ENCODE measurements at places on chromosomes 1 and 21.

DNA sequence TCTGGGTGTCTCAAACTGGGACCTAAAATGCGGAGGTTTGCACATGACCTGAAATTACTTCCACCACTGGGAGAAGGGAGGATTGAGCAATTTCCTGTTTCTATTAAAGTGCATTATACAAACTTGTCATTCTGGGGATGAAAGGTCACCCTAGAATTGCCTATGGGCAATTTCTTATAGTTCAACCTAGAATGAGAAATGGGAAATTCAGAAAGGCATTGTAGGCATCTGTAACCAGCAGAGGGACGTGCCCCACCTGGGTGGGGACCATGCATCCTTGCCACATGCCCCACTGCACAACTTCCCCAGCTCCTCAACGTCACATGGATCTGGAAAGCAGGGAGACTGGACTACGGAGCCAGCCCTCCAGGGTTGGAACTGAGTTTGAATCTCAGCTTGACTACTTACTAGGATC, 47.0 kb downstream of the MRPL39 start:
- no peak for DNase-seq

DNA sequence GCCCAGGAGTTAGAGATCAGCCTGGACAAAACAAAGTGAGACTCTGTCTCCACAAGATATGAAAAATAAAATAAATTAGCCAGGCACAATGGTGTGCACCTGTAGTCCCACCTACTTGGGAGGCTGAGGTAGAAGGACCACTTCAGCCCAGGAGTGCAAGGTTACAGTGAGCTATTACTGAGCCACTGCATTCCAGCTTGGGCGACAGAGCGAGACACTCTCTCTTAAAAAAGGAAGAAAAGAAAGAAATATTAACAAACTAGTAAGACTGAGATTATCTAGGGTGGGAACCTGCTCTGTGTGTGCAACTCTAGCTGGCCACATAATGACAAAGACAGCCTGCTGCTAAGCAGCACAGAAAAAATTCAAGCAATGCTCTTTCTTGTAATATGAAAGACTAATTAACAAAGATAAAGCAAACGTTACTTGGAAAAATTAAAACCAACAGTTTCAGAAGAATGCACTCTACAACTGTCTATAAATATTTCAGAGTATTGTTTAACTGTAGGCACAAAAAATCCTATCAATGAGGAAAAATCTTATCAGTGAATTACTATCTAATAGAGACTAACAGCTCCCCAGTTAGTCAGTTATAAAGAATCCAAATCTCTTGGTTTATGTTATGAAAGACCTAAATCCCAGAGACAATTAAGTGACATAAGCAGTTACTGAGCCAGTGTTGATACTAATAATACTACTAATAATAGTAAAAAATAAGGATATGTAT, 74.5 kb downstream of the ENAH start:
- no peak for DNase-seq

DNA sequence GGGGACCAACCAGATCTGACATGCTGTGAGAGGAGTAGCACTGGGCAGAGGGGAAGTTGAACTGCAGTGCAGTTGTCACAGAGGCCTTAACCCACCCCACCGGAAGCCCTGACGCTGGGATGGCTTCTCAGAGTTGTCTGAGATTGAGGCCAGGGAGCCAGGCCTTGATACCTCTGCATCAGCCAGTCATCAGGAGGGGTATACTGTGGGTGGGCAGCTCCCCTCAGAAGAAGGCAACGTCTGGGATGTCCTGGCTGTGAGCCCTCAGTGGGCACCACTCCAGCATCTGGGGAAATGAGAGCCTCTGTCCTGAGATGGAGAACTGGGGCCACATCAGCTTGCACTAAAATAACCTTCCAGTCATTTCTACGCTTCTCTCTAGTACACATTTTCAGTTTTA, 47.9 kb upstream of the BCAR3 start:
- no peak for DNase-seq

- no peak for DNase-seq
Measured at GRCh38 chr1:197467881-197468280, 199.8 kb downstream of the CRB1 start.

- DNase-seq = no peak
Measured at GRCh38 chr1:176843352-176844297, 320.9 kb downstream of the ASTN1 start.

- DNase-seq = no peak
Measured at GRCh38 chr1:213820362-213821149, 167.2 kb upstream of the PROX1 start.

DNA sequence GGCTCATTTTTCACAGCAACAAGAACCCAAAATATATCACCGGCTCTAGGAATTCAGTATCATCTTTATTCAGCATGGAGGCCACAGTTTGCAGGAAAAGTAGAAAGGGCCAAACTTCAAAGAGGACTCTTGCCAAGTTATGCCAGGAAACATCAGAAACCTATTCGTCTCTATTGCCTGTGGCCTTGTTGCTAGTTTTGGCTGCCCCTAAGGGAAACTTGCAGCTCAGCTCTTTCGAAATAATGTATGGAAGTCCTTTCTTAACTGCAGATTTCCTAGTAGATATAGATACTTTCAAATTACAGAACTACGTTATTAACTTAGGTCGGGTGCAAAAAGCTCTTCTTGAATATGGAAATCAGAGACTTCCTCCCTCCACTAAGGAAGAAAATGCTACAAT, 4.2 kb upstream of the NENF start:
- DNase-seq = no peak

- DNase-seq = no peak
Measured at GRCh38 chr1:67586596-67586995, 98.4 kb upstream of the GADD45A start.

DNA sequence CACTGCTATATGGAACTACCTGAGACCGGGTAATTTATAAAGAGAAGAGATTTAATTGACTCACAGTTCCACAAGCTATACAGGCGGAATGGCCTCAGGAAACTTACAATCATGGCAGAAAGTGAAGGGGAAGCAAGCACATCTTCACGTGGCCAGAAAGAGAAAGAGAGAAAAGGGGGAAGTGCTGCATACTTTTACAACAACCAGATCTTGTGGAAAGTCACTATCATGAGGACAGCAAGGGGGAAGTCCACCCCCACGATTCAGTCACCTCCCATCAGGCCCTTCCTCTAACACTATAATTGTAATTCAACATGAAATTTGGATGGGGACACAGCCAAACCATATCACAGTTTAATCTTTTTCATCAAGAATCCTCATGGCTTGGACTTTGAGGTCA, 339.2 kb upstream of the AJAP1 start:
- DNase-seq = no peak

GRCh38 chr1:9869831-9870251, 40.2 kb downstream of the CTNNBIP1 start:
- no peak for DNase-seq

DNA sequence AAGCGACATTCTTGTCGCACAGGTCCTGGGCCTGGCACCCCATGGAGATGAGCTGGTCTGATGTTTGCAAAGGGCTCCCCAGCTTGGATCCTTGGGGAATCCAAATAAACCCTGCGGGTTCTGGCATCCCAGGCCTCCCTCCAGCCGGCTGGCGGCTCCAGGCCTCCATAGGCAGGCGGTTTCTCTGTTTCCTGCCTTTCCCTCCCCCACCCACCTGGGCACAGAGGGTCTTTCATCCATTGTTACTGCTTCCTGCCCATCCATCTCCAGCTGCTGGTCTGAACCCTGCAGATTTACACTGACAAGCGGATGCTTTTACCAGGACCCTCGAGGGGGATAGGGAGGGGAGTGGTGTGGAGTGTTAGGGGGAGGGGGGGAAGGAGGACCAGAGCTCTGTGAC, 39.1 kb upstream of the ID3 start:
- DNase-seq = no peak

GRCh38 chr1:158013840-158014730, 20.6 kb downstream of the KIRREL1 start:
- DNase-seq = no peak

- no peak for DNase-seq
Measured at GRCh38 chr21:46126309-46127238, 28.7 kb downstream of the COL6A2 start.

- no peak for DNase-seq
Measured at GRCh38 chr1:228351850-228352249, 54.8 kb downstream of the TRIM11 start.

DNA sequence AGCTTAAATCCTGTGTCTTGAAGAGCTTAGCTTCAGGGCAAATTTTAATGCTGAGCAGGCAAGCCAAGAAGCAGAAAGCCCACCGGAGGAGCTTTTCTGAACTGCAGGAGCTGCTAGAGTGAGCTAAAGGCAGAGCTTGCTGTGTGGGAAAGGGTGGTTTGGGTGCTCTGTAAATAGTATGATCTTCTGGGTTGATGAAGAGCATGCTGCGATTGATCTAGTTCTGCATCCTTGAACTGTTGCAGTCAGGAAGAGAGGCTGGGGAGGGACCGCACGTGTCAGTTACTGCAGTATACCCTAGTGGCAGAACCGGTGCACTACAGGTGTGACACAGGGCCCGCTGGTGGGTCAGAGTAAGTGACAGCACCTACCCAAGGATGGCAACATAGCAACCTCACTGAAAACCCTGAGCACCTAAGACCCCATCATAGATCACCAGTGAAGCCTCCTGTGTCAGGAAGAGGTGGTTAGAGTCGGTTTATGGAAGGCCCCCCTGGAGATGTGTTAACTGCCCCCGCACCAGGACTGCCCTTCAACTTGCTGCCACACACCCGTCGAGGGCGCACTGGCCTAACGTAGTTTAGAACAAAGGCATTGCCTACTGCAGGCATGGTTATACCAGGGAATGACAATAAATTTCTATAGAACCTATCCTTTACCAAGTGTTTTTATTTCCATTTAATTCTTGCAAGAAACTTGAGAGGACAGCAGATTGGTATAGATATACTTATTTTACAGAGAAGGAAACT, 146.0 kb upstream of the KIAA0040 start:
- DNase-seq = no peak

- no peak for DNase-seq
Measured at GRCh38 chr1:96361961-96362360, 359.6 kb upstream of the PTBP2 start.

DNA sequence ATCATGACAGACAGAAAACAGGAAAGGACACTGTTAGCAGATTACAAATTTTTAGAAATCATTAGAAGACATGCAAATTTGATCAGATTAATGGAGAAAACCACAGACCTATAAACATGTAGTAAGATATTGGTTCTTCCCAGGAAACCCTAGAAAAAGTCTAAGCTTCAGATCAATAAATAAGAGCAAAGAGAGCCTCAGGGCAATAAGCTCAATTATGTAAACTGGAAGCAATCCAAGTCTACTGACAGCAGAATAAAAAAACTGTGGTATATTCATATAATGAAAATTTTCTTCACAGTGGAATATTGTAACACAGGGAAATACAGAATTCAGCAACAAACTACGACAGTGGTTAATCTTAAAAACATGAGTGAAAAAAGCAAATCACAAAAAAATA, 36.3 kb downstream of the NRDC start:
- DNase-seq = no peak

DNA sequence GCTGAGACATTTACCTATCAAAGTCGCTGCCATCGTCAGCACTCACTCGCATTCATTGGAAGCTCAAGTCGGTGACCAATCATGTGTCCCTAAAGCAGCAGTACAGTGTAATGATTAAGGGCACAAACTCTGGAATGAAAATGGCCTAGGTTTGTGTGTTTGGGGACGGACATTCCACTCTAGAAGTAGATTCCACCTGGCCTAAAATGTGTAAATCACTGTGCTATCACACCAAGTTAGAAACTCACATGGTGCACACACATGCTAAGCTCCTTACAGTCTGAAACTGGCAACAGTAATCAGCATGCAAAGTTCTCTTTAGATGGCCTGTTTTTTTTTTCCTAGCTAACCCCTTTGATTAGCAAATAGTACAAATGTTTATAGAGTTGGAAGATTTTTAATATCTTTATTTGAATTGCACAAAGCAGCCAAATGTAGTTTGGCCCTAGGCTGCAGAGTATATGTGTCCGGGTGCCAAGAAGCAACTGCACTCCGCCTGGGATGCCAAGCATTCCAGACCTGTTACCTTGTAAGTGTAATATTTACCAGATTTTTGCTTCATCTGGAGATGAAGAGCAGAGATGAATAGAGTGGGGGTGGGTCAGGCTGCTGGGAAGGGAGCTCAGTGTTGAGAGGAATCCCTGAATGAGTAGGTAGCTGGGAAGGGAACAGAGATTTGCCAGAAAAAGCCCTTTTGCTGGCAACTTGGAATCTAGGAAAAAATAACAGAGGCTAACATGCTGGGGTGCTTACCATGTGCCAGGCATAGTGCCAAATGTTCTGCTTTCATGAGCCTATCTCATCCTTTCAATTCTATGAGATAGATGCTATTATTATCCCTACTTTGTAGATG, 35.2 kb downstream of the TGFB2 start:
- DNase-seq = no peak

- DNase-seq = no peak
Measured at GRCh38 chr1:17186216-17186909, 18.6 kb upstream of the PADI1 start.

DNA sequence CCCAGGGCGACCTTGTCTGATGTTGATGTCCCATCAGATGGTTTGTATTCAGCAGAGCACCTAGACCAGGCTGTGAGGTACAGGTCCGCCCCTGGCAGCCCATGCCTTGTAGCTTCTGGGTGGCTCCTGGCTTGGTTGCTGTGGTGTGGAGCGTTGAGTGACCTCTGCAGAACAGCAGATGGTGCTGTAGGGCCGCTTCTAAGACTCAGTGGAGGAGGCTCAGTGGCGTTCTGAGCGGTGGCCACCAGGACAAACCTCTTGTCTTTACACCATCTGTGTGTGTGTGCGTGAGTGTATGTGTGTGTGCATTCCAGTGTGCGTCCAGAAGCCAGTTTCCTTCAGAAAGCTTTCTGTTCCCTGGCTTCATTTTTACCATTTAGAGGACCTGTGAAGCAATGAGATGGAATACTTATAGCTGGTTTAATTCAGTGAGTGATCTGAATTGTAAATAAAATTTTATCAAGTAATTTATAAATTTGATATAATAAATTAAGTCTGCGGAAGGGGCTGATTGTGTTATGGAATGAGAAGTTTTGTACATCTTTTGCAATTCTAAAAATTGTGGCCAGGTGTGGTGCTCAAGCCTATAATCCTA, 66.1 kb downstream of the ADARB1 start:
- DNase-seq = peak; percentile 16
